Heart left ventricle (tissue), 16 donors: ENCODE measurements at places on chromosomes 1 and 21. TPM values are rescaled to one million over a fixed set of nuclear protein-coding genes. Genes with fewer than 3 reads are reported as not detected.

ADAM30 gene
- total RNA-seq = not detected

HDGF gene
- total RNA-seq = 138 TPM

CGN gene
- total RNA-seq = 0.82 TPM

AKR7A3 gene
- not detected for total RNA-seq

GOLT1A gene
- not detected for total RNA-seq

CFHR5 gene
- total RNA-seq = not detected

OPN3 gene
- 6.9 TPM for total RNA-seq

RAB7B gene
- total RNA-seq = 1.9 TPM

GRCh38 chr1:234154320-234155251 lies 218.7 kb upstream of the COA6 start:
- DNase-seq = no peak

GRCh38 chr1:67159233-67159632 lies 7.0 kb upstream of the IL23R start:
- DNase-seq = no peak

DNA sequence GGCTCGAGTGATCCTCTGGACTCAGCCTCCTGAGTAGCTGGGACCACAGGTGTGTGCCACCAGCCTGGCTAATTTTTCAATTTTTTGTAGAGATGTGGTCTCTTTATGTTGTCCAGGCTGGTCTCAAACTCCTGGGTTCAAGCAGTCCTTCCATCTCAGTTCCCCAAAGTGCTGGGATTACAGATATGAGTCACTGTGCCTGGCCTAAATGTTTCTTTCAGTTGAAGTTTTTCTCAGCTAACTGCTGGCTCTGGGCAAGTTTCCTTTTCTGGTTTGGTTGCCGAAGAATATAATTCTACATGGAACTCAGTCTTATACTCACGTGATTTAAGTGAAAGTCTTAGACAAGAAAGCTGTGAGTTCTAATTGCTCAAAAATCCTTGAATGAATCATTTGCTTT lies 57.0 kb downstream of the SASS6 start:
- no peak for DNase-seq

GRCh38 chr1:15628003-15628402 lies 10.7 kb downstream of the DDI2 start:
- DNase-seq = no peak

GRCh38 chr1:101363891-101364318 lies 127.1 kb downstream of the S1PR1 start:
- no peak for DNase-seq

GRCh38 chr1:93440272-93440671 lies 7.6 kb upstream of the FNBP1L start:
- no peak for DNase-seq

DNA sequence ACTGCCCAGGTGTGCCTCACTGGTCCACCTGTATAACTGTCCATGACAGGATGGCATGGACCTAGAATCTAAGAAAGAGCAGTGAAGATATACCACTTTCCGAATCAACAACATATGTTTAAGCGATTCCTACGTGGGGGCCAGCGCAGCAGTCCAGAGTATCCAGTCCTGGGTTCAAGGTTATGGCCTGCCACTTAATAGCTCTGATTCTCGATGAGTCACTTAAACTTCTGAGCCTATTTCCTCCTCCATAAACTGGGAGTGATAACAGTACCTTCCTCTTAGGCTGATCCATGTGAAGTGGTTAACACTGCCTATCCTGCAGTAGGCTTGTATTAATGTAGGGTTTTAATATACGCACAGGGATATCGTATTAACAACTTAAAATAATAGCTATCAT lies 2.8 kb downstream of the STPG1 start:
- no peak for DNase-seq

GRCh38 chr1:169129109-169129784 lies 22.8 kb downstream of the ATP1B1 start:
- DNase-seq = no peak

GRCh38 chr21:33312121-33312520 lies 12.6 kb upstream of the IFNAR1 start:
- DNase-seq = no peak

DNA sequence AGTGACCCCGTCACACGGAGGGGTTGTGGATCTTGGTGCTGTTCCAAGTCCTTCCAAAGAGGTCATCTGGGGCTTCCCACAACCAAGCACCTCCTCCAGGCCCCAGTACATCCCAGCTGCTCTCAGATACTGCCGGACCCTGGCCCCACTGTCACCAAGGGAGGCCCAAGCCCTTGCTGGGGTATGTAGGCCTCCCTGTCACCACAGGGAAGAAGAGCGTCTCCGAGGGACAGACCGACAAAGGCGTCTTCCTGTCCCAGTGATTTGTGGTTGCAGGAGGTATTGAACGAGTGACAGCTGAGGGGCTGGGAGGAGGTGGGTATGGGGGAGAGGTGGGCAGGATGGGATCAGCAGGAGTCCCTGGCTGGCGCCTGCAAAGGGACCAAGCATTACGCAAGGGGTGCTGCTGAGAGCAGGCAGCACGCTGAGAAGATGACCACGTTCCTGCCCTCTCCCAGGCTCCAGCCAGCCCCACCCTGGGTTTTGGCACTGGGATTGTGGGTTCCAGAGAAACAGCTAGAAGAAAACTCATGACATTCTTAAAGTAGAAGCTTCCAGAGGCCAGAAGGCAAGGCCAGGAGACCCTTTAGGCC lies 29.7 kb downstream of the LRP8 start:
- no peak for DNase-seq

DNA sequence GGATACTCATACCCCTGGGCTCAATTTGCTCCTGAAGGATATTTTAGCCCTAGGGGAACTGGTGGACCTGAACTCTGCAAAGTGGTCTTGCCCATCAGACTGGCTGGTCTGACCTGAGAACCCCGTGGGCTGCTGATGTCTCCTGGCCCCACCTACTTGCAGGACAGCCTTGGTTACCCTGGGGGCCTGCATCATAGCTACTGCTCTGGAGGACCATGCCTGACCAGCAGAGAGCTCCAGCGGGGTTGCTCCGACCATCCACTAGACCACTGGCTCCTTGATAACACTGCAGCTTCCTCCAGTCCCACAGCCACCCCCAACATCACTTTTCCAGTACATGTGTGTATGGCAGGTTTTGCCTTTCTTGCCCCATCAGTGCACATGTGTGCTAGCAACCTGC lies 331.6 kb upstream of the BRINP3 start:
- DNase-seq = no peak

GRCh38 chr21:26169061-26169610 lies 1.4 kb downstream of the APP start:
- DNase-seq = peak; percentile 38
